Caco-2 (cell line): ENCODE measurements at places on chromosomes 5 and 9. TPM values are rescaled to one million over a fixed set of nuclear protein-coding genes. Genes with fewer than 3 reads are reported as not detected.

- DNase-seq, result no peak
Measured at GRCh38 chr5:177372910-177373309, 11.3 kb upstream of the SLC34A1 start.

GRCh38 chr5:54883374-54884194 lies 101.8 kb downstream of the ESM1 start:
- DNase-seq, result no peak

GRCh38 chr9:120153258-120153657 lies 426.7 kb downstream of the CDK5RAP2 start:
- no peak for DNase-seq

GRCh38 chr5:158560170-158560569 lies 539.5 kb downstream of the EBF1 start:
- DNase-seq, result no peak

AUH gene
- total RNA-seq, result 10.3 TPM in 2 replicates

LMX1B gene
- total RNA-seq, result 15.5 and 17.0 TPM in 2 replicates
